ENCODE measurements at places on chromosomes 7 and 10.
A peak's percentile ranks its signal among the peaks of the same experiment; 100 is the strongest.

DNA sequence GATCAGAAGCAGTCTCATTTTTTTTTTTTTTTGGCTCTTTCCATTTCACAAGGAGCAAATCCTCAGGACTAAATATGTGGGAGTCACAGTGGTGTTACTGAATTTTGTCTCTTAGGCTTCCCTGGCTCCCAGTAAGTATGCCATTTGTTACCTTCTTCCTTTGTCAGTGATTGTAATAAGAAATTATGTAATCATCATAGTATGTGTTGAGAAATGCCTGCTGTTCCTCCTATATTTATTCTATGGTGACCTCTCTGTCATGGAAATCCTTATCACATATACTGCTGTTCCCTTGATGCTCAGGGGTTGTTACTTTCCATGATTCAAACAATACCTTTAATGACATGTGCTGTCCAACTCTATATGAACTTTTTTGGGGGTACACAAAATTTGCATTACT lies 4.8 kb upstream of the OR9A4 start:
- no peak for DNase-seq

DNA sequence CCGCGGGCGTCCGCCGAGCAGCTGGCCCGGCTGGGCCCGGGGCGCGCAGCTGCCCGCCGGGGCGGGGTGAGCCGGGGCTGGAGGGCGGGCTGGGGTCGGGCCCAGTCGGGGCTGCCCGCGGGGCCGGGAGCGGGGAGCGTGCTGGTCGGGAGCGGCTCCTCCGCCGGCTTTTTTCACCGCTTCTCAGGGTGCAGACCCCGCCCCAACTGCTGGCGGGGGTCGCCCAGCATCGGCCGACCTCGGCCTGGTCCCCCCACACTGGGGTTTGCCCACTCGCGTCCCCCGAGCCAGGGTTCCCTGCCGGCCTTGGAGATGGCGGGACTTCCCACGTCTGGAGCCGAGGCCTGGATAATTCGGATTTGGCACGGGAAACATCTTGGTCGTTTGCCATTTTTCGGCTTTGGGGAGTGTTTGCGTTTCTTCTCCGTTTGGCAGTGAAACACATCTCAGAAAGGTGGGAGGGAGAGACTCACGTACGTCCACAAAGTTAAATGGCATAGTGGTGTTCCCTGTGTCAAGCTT lies 432 bp downstream of the TMEM248 start:
- peak; percentile 74 for DNase-seq

- DNase-seq, result no peak
Measured at GRCh38 chr10:82813856-82814255, 938.9 kb downstream of the NRG3 start.

- no peak for DNase-seq
Measured at GRCh38 chr10:24834869-24835268, 111.2 kb upstream of the ARHGAP21 start.

DNA sequence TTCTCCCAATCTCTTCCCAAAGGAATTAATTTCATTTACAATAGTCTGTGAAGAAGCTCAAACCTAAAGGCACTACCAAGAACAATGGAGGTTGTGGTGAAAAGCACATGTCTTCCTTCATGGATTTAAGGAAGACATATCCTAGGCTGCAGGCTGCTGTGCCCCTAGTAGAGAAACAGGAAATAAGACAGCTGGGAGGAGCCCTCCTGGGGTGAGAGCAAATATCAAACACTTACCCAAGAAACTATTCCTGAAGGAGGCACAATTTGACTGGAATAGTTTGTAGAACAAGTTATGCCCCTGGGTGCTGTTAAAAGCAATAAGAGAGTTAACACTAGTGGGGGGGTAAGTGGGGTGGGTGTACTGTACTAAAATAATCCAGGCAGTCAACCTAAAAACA lies 30.1 kb downstream of the PDZD8 start:
- DNase-seq, result no peak

DNA sequence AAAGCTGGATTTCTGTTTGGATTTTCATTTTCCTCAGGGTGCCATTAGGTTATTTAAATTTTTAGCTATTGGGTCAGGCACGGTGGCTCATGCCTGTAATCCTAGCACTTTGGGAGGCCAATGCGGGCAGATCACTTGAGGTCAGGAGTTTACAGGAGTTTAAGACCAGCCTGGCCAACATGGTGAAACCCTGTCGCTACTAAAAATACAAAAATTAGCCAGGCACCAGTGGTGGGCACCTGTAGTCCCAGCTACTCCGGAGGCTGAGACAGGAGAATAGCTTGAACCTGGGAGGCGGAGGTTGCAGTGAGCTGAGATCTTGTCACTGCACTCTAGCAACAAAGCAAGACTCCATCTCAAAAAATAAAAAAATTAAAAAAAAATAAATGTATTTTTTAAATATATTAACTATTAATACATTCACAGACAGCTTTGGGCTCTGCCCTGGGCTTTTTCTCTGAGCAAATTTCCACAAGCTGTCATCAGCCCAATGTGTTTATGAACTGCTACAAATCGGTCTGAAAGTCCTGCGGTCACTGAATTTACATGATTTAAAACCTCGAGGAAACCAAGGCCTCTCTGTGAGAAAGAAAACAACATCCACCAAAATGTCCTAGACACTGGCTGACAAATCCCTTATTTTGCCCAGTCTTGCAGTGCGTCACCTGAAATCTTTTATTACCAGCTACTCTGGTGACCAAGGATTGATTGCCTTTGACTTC lies 19.2 kb upstream of the PLEKHS1 start:
- DNase-seq, result peak; percentile 22

DNA sequence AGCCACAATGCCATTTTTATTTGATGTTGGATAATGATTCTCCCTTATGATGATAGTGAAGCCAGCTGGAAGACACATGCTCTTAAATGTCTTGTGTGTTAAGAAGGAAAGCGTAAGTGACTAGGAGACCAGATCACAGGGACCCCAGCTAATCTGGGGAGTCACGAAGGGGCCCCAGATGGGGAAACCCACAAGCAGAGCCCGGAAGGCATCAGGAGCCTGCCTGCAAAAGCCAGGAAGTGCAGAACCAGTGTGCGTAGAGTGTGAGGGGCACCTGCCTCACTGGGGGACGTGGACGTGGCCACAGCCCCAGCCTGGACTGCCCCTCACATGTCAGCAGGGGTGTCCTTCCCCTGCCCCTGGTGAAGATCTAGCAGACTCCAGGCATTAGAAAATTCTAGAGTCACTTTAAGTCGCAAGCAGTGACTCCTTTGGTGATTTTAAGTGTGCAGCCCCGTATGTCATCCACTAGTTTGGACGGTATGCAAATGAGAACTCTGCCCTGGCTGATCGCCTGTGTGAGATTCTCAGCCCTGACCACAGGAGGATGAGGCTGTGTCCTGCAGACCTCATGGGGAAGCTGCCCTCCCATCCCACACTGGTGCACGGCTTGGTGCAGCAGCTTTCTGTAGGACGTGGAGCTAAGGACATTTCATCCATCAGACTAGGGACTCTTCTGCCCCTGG lies 243.0 kb downstream of the WDR37 start:
- DNase-seq, result no peak

- no peak for DNase-seq
Measured at GRCh38 chr7:106418094-106418493, 133.3 kb upstream of the NAMPT start.

GRCh38 chr7:98240961-98241673 lies 10.9 kb downstream of the TECPR1 start:
- DNase-seq, result no peak

GRCh38 chr7:7228472-7228871 lies 46.1 kb downstream of the C1GALT1 start:
- DNase-seq, result no peak

DNA sequence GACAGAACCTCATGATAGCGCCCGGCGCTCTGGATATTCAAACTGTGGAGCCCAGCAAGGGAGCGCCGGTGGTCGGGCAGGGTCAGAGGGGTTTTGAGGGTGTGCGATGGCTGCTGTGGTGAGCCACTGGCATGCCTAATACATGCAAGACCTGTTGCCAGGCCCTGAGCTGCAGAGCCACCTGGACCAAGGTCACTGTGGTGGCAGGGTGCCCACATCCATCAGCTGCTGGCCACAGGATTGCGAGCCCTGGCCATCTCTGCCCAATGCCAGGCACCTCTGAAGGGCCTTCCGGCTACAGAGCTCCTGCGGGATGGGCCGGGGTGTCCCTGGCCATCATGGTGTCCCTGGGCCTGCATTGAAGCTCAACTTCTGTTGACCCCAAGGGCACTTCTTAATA lies 123.0 kb upstream of the TNRC18 start:
- no peak for DNase-seq

GRCh38 chr10:50610368-50610767 lies 13.4 kb downstream of the SGMS1 start:
- peak; percentile 85 for DNase-seq

DNA sequence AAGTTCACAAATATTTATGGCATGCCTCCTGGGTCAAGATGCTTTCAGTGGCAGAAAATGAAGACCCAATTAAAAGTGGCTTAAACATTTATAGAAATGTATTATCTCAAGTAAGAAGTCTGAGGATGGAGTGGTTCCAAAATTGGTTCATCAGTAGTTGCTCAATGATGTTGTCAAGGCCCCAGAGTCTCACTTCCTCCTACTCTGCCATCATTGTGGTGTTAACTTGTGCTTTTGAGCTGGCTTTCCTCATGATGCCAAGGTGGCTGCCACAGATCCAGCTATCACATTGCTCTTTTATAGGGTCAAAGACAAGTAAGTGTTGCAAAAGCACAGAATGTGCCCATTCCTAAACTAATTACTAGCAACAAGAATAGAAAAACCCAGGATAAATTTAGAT lies 404.6 kb upstream of the NRP1 start:
- no peak for DNase-seq

- DNase-seq, result no peak
Measured at GRCh38 chr10:4119107-4119506, 334.1 kb upstream of the KLF6 start.

GRCh38 chr10:78277314-78278057 lies 243.8 kb downstream of the RPS24 start:
- DNase-seq, result no peak

- DNase-seq, result no peak
Measured at GRCh38 chr7:133770863-133771492, 356.2 kb upstream of the LRGUK start.

DNA sequence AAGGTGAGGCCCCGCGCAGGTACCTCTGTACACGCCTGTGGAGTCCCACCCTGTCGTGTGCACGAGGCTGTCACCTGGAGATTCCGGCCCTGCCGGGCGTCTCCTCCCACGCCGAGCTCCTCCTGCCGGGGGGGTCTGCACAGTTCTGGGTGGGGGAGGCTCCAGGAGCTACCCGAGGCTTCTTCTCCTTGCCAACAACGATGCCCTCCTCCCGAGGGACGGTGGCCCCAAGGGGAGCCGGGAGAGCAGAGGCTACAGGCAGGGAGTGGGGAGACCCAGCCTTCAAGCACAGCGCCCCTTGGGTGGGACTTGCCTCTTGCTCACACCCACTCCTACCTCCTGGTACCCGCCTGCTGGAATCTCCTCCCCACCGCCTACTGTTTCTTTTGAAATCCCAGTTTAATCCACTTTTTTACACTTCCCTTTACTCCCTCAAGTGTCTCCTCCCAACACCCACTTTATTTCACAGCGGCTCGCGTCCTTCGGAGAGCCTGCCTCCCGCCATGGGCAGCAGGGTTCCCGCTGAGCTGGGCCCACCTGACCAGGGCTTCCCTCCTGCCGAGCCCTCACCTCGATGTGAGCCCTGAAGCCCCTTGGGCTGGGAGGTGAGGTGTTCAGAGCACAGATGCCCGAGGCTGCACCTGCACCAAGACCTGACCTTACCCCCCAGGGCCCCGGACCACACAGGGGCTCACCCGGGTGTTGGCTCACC lies 338.1 kb downstream of the DNAJB6 start:
- peak; percentile 12 for DNase-seq

- peak; percentile 88 for DNase-seq
Measured at GRCh38 chr10:31620226-31621151, 301.5 kb downstream of the ZEB1 start.

- DNase-seq, result no peak
Measured at GRCh38 chr7:131934452-131934851, 378.0 kb upstream of the PODXL start.

DNA sequence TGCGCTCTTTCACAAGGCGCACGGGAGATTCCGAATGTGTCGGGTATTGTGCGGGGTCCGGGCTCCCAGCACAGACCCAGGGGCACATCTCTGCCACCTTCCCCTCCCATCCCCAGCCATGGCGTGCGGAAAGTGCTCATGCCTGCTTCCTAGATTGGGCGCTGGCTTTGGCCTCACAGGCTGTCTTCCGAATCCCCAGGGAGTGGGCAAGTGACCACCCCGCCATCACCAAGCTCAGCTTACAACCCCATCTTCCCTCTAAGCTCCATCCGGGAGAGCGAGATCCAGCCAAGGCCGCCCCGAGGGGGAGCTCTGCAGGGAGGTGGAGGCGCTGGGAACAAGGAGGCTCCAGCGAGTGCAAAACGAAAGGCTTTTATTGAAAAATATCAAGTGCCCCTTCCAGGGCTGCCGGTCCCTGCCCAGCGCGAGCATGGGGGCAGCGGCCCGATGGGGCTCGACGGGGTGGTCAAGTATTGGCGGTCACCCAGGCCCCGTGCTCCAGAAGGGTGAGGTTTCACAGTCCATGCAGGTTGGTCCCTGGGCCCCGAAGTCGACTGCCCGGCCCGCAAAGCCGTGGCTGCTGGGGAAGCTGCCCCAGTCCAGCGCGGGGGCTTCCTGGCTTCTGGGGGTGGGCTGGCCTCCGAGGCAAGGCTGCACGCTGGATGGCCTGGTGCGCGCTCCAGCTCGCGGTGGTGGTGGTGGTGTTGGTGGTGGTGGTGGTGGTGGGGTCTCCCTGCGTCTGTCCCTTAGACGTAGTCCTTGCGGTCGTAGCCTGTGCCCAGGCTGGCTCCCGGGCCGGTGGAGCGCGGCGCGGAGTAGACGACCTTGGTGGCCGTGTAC lies 1.2 kb downstream of the CLDN3 start:
- no peak for DNase-seq

GRCh38 chr7:131517218-131517923 lies 39.1 kb downstream of the PODXL start:
- DNase-seq, result no peak

GRCh38 chr10:73873142-73873837 lies 1.1 kb downstream of the CAMK2G start:
- DNase-seq, result no peak

DNA sequence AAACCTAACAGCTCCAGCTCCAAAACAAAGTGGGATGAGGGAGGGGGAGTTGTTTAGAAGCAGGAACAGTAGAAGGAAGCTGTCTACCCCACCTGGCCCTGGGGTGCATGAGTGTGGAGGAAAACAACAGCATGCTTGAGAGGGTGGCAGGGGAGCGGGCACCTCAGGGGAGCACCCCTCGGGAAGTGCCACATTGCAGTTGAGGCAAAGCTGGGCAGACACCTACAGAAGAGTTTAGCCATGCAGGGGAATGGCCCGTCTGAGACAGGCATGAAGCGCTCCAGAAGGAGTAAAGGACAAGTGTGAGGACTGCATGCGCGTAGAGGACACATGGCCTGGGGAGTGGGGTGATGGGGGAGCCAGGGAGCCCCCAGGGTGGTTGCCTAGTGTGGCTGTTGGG lies 18.1 kb downstream of the CHAT start:
- DNase-seq, result no peak
